ENCODE measurements at places on chromosomes 7 and 10.
A peak's percentile ranks its signal among the peaks of the same experiment; 100 is the strongest.

- DNase-seq, result no peak
Measured at GRCh38 chr10:77522268-77522809, 115.3 kb downstream of the KCNMA1 start.

GRCh38 chr10:91521439-91521838, 111.3 kb downstream of the HECTD2 start:
- no peak for DNase-seq

- DNase-seq, result no peak
Measured at GRCh38 chr7:120394595-120394994, 121.6 kb downstream of the KCND2 start.

GRCh38 chr7:134328900-134329299, 12.2 kb upstream of the SLC35B4 start:
- no peak for DNase-seq

DNA sequence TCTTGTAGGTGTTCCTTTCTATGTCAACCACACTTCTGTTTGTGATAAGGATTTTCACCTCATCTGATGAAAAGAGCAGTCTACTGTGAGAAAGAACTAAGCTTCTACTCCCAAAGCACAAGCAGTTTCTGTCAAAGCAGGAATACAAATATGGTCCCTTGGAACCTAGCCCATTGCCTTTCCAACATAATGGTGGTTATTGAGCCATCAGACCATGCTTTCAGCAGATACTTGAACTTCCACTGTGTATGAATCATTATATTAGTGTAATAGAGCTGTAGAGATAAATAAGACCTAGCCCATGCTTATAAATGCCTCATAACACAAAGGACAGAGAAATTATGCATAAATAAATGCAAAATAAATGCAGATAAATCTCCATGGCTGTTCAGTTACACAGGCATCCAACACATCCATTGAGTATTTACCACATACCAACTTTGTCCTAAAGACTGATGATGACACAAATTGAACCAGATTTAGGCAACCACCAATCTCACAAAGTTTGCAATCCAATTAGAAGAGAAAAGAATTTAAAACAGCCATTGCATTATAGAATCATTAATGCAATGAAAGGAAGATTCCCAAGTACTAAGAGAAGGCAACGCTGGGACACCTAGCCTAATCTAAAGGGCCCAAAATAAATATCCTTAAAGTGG, 729.4 kb upstream of the C7orf33 start:
- DNase-seq, result no peak

DNA sequence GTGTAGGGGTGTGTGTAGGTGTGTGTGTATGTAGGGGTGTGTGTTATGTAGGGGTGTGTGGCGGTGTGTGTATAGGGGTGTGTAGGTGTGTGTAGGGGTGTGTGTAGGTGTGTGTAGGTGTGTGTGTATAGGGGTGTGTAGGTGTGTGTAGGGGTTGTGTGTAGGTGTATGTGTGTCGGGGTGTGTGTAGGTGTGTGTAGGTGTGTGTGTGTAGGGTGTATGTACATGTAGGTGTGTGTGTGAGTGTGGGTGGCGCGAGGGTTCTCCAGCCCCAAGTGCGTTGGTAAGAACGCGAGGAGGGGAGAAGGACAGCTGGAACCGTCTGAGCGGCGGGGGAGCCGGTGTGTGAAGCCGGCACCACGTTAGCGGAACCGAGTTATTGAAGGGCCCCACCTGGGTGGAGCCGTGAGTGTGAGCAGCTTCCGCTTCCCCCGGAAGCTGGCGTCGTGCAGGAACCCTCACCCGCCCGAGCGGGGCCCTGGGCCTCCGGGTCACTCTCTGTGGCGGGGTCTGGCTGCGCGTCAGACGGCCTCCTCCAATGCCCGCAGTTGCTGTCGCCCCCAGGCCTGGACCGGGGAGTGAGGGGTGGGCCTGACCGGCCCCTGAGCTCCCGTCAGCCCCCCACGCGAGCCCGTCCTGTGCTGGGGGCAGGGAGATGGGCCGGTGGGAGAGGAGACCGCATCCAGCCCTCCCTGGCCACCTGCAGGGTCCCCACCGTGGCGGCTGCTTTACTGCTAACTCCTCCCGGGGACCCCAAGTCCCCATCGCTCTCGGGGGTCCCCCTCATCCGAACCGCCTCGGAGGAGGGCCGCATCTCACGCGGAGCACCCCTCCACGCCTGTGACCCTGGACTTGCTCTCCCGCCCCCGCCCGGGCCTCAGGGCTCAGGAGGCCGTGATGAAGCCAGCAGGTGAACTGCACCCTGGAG, 49.6 kb upstream of the PSMG3 start:
- DNase-seq, result no peak

DNA sequence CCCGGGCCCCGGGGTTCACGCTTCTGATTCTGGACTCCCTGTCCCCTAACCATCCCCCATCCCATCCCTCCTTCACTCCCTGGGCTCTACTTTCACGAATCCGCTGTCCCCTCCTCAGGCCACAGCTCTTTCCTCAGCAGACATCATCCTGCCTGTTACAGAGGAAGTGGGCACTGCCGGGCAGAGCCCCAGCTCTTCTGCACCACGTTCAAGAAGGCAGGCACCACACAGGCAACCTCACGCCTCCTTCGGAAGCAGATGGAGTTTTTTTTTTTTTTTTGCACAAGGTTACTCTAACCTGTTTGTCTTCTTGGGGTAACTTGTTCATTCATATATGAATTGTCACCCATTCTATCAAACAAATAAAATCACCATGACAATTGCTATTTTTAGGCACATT, 17.9 kb upstream of the ZNF32 start:
- no peak for DNase-seq

GRCh38 chr7:27389496-27389895, 146.9 kb downstream of the EVX1 start:
- DNase-seq, result no peak

DNA sequence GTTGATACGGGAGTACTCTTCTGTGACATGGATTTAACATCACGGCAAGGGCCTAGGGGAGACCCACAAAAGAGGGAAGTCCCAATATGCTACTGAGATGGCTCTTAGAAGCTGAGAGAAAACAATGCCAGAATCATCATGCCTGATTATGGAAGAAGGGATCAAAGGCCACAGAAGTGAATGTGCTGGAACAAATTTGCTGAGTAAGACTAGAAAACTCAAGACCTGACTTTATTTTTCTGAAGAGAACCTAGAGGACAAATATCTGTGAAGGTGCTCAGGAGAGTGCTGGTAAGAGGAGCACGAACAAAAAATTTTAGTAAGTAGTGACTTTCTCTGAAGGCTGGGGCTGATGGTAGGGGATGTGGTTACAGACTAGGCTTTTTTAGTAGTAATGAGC, 277.0 kb downstream of the ZEB1 start:
- no peak for DNase-seq

DNA sequence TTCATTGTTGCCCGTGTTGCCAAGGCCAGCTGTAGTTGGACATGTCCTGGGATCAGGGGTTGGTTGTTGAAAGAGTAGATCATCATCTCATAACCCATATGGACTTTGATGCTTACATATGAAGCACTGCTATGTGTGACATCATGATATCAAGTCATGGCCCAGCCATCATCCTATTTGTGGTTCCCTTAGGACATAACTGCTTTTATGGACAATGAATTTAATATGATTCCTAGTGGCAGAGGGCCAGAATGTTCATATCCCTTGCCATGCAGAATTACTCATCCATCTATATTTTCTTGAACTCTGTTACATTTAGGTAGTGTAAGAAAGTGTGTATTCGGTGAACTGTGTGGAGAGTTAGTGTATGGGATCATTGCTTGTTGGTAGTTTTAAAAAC, 343.9 kb upstream of the LRGUK start:
- DNase-seq, result no peak

DNA sequence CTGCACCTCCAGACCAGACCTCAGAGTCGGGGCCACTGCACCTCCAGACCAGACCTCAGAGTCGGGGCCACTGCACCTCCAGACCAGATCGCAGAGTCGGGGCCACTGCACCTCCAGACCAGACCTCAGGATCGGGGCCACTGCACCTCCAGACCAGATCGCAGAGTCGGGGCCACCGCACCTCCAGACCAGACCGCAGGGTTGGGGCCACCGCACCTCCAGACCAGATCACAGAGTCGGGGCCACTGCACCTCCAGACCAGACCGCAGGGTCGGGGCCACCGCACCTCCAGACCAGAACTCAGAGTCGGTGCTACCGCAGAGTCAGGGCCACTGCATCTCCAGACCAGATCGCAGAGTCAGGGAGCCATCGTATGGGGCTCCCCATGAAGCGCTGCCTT, 105.9 kb downstream of the ACTR3B start:
- DNase-seq, result no peak

GRCh38 chr7:136278057-136278456, 300.9 kb upstream of the MTPN start:
- no peak for DNase-seq

DNA sequence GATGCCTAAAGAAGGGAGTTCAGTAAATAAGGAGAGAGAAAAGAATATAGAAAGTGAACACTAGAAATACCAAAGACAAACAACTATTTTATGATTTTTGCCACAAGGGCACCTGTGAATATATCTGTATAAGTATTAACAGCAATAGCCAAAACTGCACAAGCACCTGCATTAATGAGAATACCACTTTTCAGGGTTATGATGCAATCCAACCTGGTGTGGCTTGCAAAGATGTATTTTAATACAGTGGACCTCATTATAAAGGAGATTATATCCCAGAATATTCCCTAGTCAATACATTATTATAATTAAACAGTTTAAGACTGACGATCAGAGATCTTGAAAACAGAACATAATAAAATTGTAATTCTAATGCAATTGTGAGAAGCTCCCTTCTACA, 4.0 kb downstream of the BRAF start:
- DNase-seq, result no peak

GRCh38 chr7:99171731-99172130, 27.8 kb upstream of the SMURF1 start:
- DNase-seq, result no peak

DNA sequence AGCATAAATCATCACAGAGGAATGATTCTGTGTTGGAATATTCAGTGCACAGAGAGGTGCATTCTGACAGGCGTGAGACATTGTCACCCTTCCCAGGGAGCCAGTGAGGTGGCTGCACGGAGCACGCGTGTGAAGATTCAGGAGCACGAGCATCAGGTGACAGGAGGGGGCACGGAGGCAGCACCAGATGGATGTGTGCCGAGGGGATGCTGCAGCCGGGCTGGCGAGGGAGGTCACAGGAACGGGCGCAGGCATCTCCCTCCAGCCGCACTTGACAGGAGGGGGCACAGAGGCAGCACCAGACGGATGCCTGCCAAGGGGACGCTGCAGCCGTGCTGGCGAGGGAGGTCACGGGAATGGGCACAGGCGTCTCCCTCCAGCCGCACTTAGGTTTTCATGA, 66.5 kb downstream of the DIP2C start:
- no peak for DNase-seq

DNA sequence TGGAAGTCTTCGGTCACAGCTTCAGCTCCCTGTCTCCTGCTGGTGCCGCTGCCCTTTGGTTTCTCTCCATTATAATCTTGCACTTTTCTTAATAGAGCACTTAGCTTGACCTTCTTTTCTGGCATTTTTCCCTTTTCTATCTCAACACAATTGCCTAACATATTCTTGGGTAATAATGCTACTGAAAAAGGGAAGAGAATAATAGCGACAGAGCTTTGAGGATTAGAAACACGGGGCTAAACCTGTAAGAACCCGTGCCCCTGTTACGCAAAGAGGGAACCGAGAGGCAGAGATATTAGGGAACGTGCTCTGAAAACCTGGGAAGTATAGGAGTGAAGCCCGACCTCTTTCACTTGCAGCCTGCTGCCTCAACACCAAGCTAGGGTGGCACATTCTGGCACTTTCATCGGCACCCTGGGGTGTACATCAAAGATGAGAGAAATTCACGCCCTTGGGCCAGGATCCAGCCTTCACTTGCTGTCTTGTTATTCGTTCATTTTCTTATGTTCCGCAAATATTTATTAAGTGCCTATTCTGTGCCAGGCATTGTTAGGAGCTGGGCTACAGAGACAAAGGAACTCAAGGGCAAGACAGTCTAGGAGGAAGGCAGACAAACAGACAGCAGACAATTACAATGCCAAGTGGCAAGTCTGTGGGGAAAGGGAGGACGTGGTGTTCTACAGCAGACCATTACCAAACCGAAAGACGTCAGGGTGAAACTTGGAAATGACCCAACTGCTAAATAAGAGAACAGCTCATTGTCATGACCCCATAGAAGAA, 33.0 kb upstream of the GALNTL5 start:
- DNase-seq, result peak; percentile 25

DNA sequence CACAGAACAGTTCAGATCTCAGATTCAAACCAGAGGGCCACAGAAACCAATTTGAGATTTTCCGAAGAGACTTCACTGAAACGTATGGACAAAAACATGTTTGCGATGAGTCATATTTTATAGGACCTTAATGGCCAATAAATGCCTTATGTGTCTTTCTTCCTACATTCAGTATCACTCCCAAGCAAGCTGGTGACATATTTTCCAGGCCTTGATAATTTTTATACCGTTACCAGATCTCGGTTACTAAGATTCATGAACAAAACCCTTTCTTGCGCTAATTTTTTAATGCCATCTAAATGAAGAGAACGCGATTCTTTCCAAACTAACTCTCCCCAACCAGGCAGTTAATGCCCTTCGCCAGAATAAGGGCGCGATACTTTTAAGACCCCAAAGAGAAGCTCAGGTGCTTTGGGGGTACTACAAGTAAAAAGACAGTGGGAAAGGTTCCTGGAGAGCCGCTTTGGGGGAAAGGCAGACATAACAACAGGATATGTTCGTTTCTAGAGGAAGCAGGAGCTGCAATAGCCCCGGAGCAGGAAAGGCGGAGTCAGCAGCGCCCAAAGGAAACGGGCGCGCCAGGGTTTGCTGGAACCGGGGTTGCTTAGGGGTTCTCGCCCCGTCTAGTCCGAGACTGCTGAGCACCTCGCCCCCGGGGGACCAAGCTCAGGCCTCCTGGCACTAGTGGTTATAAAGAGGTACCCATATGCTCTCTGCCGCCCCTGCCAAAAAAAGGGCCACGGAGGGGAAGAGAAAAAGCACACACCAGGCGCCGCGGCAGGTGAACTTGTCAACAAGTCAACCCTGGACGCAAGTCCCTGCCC, 884 bp downstream of the ICA1 start:
- peak; percentile 71 for DNase-seq

DNA sequence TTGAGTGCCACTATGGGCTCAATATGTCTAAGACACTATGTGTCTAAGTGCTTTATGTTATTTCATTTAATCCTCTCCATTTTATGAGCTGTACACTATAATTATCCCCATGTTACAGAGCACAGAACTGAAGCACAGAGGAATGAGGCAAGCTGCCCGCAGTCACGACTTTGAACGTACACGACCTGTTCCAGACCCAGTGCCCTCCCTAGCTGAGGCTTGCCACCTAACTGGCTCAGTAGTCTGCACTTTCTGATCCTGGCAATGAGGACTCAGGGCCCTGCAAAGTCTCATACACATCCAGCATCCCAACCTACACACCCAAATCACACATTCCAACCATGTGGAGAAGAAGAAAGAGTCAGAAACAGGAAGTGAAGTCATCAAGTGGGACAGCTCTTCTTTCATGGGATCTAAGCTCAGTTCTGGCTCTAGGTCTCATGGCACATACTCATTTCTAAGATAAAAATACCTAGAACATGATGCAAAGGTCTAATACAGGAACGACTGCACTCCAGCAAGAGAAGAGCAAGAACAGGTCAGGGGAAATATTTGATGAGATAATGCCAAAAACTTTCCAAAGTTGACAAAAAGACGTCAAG, 42.4 kb upstream of the DDC start:
- no peak for DNase-seq

All from left colon (tissue), 2 donors.